ENCODE measurements at places on chromosomes 6 and 20.

GRCh38 chr20:41001497-41001896, 27.1 kb upstream of the TOP1 start:
- DNase-seq, result no peak

GRCh38 chr6:74654296-74654695, 551.6 kb downstream of the COL12A1 start:
- no peak for DNase-seq

DNA sequence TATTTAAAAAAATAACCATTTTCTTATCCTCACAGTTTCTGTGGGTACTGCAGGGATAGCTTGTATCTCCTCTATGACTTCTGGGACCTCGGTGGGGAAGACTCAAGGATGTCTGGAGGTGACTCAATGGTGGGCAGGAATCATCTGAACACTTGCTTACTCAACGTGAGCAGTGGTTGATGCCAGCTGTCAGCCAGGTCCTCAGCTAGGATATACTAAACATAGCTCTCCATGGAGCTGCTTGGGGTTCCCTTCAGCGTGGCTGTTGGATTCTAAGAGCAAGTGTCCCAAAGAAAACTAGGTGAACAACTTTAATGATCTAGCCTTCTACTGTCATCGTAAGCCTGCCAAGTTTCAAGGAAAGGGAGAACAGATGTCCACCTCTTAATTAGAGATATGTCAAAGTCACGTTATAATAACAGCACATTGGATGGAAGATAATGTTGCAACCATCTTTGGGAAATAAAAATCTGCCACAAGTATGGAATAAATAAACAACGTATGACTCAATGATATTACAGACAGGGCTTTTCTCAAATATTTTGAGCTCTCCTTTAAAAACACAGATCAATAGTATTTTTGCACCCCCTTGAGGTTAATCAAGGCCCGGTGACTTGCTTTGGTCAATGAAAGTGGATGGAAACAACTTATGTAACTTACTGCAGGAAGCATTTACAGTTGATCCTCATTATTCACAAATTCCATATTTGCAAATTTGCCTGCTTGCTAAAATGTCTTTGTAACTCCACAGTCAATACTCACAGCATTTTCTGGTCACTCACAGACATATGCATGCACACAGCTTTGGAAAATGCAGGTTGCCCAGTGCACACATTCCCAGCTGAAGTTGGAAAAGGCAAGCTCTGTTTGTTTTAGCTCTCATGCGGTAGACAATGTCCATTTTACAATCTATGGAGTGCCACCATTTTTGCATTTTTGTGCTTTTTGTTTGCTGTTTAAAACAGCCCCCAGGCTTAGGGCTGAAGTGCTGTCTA, 6.6 kb upstream of the HEBP2 start:
- no peak for DNase-seq

GRCh38 chr6:109447878-109448555, 7.5 kb downstream of the SMPD2 start:
- no peak for DNase-seq

GRCh38 chr6:127120023-127120786, 1.7 kb downstream of the RSPO3 start:
- peak; percentile 20 for DNase-seq

GRCh38 chr6:118896339-118897136, 2.6 kb downstream of the ASF1A start:
- no peak for DNase-seq

GRCh38 chr6:7241160-7241559, 71.8 kb downstream of the SSR1 start:
- no peak for DNase-seq

DNA sequence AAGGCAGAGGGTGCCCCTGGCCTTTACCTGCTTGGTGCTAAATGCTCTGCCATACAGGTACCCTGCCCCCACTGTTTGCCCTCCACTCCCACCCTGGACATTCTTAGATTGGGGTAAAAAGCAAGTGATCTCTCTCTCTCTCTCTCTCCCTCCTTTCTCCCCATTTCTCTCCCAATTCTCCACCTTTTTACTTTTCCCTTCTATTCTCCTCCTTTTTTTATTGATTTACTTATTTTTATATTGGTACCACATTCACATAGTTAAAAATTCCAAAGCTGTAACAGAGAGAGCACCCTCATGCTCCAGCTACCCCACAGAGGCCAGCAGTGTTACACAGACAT, 37.7 kb upstream of the ID1 start:
- DNase-seq, result no peak

- DNase-seq, result no peak
These were observed 109.9 kb upstream of the FOXC1 start for GRCh38 chr6:1499777-1500176.

DNA sequence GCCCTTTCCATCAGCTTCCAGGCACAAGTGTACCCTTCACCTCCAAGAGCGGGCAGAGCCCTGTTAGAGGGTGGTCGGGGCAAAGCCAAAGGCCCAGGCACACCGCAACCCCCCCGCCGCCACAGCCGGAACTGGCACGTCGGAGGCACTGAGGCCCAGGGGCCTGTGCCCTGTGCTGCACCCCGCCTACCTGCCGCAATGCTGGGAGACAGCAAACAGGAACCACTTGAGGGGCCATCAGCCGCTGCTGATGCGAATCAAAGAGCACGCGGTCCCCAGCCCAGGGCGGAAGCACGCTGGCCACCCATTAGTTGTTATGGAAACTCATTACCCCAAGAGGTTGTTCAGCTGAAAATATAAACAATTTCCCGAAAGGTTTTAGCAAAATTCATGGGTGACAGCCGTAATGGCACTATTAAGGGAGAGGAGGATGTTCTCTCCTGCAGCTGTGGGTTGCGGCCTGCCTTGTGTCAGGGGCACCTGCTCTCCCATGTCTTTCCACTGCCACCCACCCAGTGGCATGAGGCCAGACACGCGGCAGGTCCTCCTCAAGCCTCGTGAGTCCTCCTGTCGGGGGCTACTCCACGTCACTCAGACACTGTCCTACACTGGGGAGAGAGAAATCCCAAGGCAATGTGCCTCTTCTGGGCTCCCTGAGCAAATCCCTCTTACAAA, 65.3 kb downstream of the EDN3 start:
- no peak for DNase-seq

DNA sequence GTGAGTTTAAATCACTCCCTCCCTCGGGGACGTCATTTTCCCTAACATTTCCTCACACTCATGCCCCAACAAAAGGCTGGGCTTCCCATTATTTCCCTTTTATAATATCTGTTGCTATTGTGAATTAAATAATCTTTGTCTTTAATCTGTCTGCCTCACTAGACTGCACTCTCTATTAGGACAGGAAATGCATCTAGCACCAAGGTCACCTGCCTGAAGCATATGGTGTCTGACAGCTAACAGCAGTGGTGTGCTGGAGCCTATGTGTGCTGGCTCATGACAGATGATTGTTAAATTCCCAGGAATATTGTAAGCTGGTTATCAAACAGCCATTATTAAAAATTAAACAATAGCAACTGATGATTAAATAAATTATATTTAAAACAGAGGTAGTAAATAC, 237.0 kb upstream of the CEP162 start:
- DNase-seq, result peak; percentile 39

DNA sequence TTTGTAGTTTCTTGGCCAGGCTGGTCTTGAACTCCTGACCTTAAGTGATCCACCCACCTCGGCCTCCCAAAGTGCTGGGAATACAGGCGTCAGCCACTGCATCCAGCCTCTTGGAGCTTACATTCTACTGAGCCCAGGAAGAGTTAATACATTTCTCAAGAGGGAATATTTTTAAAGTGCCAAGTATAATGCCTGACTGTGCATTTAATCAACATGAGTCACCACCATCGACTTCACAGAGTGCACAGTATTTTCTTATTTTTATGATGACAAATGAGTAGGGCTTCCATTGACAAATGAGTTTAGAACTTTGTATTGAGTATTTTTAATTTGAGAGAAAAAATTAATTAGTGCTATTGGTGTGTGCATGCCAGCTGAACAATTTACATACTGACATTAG, 72.2 kb downstream of the SASH1 start:
- DNase-seq, result no peak

- DNase-seq, result no peak
These were observed 3.3 kb downstream of the NPBWR2 start for GRCh38 chr20:64103871-64104666.

DNA sequence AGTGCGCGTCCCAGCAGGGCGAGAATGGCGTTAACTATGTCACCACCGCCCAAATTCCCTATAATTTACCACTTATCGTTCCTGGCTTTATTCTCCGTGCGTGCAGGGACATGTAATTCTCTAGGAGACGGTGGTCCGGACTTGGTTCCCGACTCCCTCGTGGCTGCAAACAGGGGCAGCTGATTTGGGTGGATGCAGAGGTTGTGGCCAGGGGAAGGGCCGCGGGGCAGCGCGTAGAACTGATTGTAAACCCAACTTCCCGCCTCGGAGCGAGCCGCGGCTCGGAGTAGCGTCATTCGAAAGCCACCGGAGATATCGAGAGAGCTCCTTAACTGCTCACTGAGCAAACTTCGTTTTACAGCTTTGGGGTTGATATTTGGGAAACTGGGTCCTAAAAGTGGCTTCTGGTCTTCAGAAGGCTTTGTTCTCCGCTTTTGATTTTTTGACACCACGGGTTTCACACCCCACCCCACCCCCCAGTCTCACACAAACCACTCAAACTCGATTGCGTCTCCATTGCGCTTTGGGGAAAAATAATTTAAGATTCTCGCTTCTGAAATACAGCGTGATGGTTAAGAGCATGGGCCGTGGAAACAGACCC, 17.5 kb upstream of the ZSCAN9 start:
- DNase-seq, result no peak

GRCh38 chr6:69887714-69888345, 21.5 kb downstream of the COL19A1 start:
- no peak for DNase-seq

- DNase-seq, result no peak
These were observed 362.0 kb downstream of the CENPW start for GRCh38 chr6:126701676-126702560.

DNA sequence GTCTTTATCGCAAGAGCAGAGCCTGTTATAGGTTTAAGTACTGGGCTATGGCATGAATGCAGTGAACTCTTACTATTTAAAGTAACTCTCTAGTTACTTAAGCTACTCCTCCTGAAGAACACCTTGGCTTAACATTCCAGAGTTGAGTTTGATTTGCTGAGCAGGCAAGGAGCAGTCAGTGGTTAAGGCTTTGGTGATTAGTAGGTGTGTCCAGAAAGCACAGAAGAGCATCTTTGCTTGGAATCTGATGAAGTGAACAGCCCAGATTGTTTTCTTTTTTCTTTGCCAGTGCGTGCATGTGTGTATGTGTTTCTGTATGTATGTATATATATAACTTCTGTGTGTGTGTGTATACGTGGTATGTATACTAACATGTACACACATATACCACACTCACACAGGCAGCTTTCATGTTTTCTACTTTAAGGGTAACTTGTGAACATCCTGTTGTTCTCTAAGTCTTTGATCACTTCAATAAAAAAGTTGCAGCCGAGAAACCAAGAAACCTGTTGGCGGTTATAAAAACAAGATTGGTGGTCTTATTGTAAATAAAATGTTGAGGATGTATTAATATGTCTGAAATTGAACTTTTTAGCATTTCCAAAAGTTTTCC, 56.2 kb upstream of the TULP4 start:
- no peak for DNase-seq

GRCh38 chr6:11006061-11006460, 38.0 kb downstream of the ELOVL2 start:
- DNase-seq, result no peak

DNA sequence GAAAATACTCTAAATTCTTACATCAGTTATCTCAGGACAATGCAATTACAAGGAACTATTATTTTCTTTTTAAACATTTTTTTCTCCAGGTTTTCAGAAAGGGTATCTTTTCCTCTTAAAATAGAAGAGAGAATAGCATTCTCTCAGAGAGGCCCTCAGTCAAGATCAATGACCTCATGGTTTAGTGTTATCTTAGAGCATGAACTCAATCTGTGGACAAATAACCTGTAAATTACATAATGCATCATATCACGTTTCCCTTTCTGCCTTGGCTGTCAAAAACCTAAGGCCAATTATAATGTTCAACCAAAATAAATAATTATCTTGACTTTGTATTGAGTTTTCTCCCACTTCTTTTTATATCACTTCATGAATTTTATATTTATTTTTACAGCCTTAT, 202.2 kb downstream of the SLC24A3 start:
- DNase-seq, result no peak

DNA sequence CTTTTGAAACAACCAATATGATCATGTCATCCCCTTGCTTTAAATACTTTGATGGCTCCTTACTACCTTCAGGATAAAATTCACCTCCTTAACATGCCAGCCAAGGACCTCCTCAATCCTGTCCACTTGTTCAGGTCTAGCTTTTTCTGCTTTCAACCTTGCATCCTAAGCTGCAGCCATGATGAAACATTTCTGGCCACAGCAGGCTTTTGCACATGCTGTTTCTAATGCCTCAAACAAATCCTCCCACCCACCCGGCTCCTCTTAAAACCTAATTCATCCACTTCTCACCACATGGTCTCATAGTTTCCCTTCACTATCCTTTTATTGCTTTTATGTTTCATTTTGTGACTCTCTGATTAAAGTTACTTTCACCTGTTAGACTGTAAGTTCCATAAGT, 124.6 kb downstream of the MYB start:
- no peak for DNase-seq

DNA sequence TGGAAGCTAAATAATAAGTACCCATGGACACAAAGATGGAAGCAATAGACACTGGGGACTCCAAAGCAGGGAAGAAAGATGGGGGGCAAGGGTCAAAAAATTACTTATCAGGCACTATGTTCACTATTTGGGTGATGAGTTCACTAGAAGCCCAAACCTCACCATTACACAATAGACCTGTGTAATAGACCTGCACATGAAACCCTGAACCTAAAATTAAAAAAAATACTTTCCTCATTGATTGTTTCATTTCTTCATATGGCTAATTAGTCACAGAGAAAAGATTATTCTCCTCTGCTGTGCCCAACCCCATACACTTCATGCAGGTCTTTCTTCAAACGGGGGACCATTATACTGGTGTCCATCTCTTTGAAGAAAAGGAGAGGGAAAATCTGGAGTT, 213.0 kb upstream of the DTNBP1 start:
- no peak for DNase-seq

- no peak for DNase-seq
These were observed 52.1 kb upstream of the PKIB start for GRCh38 chr6:122558080-122558479.

GRCh38 chr20:34262488-34263288, 21.5 kb downstream of the ASIP start:
- no peak for DNase-seq

DNA sequence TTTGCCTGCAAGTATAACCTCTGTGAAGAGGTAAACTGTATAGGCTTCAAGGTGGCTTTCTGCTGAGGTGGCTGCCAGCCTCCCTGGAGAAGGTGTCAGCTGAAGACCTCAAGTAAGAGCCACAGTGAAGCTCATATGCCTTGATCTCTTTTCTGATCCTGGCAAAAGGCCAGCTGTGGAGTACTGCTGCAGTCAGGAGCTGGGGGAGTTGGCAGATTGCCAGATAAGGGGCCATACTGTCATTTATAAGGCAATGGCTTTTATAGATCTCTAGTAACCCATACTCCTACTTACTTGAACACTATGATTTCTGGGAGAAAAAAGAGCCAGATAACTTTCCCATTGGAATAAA, 8.8 kb upstream of the CEP85L start:
- peak; percentile 54 for DNase-seq

- no peak for DNase-seq
These were observed 283.6 kb upstream of the CNR1 start for GRCh38 chr6:88449770-88450169.

Data from WERI-Rb-1 (cell line).